NCI-H2081 (cell line): ENCODE measurements at places on chromosomes 5 and 9.

DNA sequence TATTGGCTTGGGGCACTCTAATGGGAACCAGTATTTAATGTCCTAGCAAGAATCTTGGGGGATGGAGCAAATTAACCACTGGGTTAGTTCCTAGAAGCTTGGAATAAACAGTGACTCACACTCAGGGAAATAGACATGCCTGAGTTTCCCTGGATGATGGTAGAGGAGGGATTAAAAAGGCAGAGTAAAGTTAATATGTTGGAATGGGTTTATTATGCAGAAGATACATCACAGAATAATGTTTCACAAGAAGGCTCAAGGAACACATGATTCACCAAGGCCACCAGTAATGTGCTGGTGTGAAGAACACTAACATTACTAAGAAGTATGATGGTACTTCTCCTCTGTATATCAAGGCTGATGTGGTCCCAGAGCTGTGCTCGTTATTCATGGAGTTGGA, 752.9 kb upstream of the SEMA6A start:
- no peak for DNase-seq

GRCh38 chr9:4012441-4012840, 287.4 kb downstream of the GLIS3 start:
- no peak for DNase-seq

GRCh38 chr9:120177121-120177520, 402.8 kb downstream of the CDK5RAP2 start:
- no peak for DNase-seq

DNA sequence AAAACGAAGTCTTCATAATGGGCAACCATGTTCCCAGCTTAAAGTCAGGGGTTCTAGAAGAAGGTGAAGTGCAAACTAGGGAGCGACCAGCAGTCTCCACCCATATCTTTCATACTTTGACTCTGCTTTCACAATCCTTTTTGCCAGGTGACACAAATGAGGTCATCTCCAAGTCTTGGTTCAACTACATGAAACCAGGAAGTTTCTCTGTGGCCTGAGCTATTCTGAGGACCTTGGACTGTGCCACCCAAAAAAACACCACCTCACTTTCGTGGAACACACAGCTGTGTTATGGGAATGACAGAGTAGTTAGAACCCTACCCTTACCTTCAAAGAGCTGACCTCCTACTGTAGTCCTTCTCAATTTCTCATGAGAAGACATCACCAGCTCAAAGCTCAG, 309.2 kb downstream of the AGTPBP1 start:
- DNase-seq: no peak

GRCh38 chr5:142938266-142938880, 168.2 kb downstream of the ARHGAP26 start:
- no peak for DNase-seq

- DNase-seq: peak; percentile 87
Observed at GRCh38 chr9:4339357-4339756, 39.5 kb upstream of the GLIS3 start.

GRCh38 chr5:87686975-87687374, 274.2 kb upstream of the CCNH start:
- DNase-seq: no peak

DNA sequence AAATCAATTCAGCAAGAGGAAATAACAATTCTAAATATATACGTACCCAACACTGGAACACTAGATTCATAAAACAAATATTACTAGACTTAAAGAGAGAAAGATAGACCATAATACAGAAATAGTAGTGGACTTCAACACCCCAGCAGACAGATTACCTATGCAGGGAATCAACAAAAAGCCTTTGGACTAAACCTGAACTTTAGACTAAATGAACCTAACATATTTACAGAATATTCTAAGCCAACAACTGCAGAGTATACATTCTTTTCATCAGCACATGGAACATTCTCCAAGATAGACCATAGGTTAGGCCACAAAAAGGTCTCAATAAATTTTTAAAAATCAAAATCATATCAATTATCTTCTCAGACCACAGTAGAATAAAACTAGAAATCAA, 32.9 kb upstream of the BARX1 start:
- no peak for DNase-seq

DNA sequence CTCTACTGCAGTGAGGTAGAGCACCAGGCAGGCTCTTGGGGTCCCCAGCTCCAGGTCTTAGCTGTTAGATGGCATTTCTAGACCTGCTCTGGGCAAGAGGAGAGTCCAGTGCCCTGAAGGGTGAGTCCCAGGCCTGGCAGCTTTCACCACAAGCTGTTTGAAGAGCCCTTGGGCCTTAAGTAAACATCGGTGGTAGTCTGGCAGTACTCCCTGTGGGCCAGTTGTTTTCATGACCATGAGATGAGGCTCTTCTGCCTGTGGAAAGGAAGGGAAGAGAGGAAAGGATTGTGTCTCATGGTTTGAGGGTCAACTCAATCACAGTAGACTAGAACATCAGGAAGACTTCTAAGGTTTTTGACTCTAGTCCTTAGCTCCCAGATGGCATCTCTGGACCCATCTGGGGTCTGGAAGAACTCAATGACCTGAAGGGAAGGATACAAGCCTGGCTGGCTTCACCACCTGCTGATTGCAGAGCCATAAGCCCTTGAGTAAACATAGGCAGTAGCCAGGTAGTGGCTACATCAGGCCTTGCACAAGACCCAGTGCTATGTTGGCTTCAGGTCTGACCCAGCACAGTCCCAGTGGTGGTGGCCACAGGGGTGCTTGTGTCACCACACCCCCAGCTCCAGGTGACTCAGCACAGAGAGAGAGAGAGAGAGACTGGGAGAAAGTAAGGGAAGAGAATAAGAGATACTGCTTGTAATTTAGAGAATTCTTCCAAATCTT, 114.3 kb upstream of the PCSK5 start:
- no peak for DNase-seq

GRCh38 chr9:128911529-128912035, 9.2 kb upstream of the PHYHD1 start:
- DNase-seq: no peak

DNA sequence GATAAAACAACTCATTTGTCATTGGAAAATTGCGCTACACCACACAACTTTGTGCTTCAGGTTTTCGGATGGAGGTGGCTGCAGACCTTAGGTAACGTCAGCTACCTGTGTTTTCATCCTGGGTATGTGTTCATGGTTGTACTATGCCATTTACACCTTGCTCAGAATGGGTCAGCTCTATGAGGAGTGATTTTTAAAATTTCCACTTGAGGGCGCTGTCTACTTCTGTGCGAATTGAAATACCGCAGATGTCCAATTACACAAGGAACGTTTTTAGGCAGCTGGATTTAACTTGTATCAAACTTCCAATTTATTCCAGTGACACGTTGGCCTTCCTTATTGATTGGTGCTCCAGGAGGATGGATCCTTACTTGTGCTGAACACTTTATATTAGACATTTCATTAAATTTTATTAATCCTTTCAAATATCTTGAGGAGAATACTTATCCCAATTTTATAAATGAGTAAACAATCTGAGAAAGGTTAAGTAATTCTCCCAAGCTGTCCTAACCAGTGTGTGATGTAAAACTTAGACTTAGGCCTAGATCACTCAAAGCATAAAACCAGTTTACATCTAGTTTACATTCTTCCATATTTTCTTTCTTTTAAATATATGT, 23.4 kb downstream of the DMRTA1 start:
- peak; percentile 74 for DNase-seq

- no peak for DNase-seq
Observed at GRCh38 chr9:74122661-74123060, 374.5 kb upstream of the RORB start.
